Subcutaneous adipose tissue (tissue), 4 donors: ENCODE measurements at places on chromosomes 4 and X. TPM values are rescaled to one million over a fixed set of nuclear protein-coding genes. Genes with fewer than 3 reads are reported as not detected.

The RPA4 gene
- total RNA-seq: 2.8 TPM

The HTR2C gene
- not detected for total RNA-seq

The KLKB1 gene
- not detected for total RNA-seq

The VEGFD gene
- 2.6 TPM for total RNA-seq

The BST1 gene
- 15.0 TPM for total RNA-seq

The FNIP2 gene
- 97.1 TPM for total RNA-seq

The TMEM164 gene
- total RNA-seq: 64.7 TPM

The GPR82 gene
- 0.16 TPM for total RNA-seq

The MGARP gene
- not detected for total RNA-seq

The IRS4 gene
- not detected for total RNA-seq

The RAB41 gene
- not detected for total RNA-seq

The FAM47A gene
- total RNA-seq: not detected

The MAGEC2 gene
- not detected for total RNA-seq

The REELD1 gene
- 2.2 TPM for total RNA-seq

The CXCL8 gene
- 14.5 TPM for total RNA-seq

The SCML2 gene
- 2.6 TPM for total RNA-seq

The NAT8L gene
- 4.2 TPM for total RNA-seq

The VCX2 gene
- total RNA-seq: not detected

The PLXNB3 gene
- 47.3 TPM for total RNA-seq

The MAGEE2 gene
- total RNA-seq: not detected

The UGT2B17 gene
- not detected for total RNA-seq

The CT45A5 gene
- total RNA-seq: not detected

The PDLIM3 gene
- total RNA-seq: 9.6 TPM

The AKAP14 gene
- not detected for total RNA-seq

The CSAG1 gene
- total RNA-seq: not detected

The PI4K2B gene
- total RNA-seq: 11.7 TPM
